Fibroblast of gingiva (primary cell): ENCODE measurements at places on chromosomes 2 and 18.

GRCh38 chr2:6945087-6945813 lies 28.0 kb downstream of the RNF144A start:
- DNase-seq, result no peak

DNA sequence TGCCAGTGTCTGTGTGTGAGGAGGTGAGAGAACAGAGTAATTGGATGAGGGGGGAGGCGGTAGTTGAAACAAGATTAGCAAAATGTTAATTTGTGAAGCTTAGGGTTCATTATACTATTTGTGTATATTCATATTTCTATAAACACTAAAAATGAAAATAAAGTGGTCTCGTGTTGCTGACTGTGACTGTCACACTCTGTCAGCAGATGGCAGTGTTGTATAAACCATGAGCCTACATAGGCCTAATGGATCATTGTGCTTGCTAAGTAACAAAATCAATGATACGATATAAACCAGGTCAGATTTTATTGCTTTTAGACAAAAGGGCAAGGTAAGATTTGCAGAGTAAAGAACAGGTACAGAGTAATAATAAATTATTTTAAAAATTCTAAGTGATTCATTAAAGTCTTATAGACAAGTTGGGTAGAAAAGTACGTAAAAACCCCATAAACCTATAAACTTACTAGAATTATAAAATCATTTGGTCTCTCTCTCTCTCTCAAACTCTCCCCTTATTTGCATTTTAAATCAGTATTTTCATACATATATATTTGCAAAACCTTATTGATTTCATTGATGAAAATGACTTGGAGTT lies 182.7 kb downstream of the RPIA start:
- DNase-seq, result peak; percentile 45

DNA sequence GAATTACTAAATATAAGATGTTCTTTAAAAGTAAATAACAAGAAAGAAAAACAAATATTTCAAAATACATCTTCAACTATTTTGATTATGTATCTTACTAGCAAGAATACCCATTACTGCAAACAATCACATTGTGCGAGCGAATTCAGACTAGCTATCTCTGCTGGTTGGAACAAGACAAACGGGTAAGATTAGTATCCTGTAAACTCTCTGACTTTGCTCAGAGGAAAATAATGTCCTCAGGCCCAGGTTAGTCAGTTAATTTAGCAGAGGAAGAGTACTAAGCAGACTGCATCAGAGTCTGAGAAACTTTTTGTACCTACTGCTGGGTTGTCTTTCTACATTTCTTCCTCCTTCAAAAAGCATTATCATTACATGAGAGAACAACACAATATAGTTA lies 50.4 kb upstream of the MCM6 start:
- no peak for DNase-seq

DNA sequence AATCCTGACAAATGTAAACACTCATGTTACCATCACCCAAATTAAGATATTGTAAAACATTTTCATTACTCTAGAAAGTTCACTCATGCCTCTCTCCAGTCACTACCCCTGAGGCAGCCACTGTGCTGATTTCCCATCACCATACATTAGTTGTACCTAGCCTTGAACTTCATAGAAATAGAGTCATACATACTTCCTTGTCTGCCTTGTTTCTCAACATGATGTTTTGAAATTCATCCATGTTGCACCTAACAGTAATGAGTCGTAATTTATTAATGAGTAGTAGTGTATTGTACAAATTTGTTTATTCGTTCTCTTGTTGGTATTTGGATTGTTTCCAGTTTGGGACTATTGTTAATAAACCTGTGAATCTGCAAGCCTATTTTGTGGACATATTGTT lies 49.0 kb upstream of the TWSG1 start:
- DNase-seq, result no peak

- peak; percentile 94 for DNase-seq
These were observed 24.5 kb downstream of the KCNF1 start for GRCh38 chr2:10935953-10936942.

DNA sequence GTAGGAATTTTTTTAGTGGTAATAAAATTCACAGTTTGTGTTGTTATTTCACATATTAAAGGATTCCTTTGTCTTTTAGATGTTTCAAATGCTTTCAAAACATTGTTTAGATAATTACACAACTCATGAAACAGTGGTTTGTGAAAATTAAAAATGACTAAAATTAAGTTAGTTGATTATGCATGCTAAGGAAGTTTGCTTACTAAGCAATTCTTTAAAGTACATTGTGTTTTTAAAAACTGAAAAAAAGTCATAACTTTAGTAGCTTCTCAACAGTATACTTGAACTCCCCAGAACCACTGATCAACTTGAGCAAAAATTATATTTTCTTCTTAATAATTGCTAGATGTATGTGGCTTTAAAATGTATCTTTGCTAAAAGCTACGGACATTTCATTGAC lies 298.4 kb upstream of the MC4R start:
- DNase-seq, result no peak

GRCh38 chr2:51120754-51121280 lies 88.9 kb upstream of the NRXN1 start:
- DNase-seq, result no peak

- peak; percentile 31 for DNase-seq
These were observed 66.0 kb downstream of the KCTD18 start for GRCh38 chr2:200443916-200444315.

- no peak for DNase-seq
These were observed 842.4 kb downstream of the TDRD15 start for GRCh38 chr2:21966139-21966538.

GRCh38 chr2:55048508-55049042 lies 1.7 kb downstream of the RTN4 start:
- DNase-seq, result peak; percentile 38

DNA sequence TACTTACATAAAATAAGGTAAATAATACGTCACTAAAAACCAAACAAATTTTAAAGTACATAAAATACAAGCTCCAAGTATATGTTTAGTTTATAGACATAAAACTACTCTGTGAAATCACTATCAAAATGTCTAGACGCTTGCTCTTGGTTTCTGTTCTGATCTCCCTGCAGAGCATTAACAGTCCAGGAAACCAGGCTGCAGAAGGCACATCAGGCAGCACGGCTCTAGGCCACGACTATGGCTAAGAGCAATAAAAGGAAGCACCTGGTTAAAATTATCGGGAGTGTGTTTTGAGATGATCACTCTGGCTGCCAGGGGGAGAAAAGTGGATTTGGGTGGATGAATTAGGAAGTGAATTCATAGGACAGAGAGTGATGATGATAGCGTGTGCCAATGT lies 196.0 kb upstream of the SPHKAP start:
- DNase-seq, result no peak

GRCh38 chr2:236894791-236895190 lies 190.9 kb upstream of the COPS8 start:
- DNase-seq, result no peak

- DNase-seq, result no peak
These were observed 10.4 kb downstream of the LCT start for GRCh38 chr2:135826544-135826943.

- no peak for DNase-seq
These were observed 978.8 kb upstream of the POU3F3 start for GRCh38 chr2:103875131-103875530.

DNA sequence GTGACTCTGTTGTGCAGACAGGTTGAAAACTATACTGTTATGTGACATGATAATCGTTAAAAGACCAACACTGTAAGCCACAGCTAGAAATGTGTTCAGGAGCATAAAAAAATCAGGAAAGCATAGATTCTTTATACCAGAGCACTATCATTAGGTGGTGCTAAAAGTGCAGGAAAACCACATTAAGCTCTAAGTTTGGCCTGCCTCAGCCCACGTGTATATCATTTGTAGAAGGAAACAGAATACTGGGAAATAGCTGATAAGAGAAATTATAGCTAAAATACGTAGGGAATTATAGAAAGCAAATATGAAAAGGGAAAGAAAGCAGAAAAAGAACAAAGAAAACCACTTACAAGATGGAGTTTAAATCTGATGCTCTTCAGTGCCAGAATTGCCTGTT lies 26.5 kb upstream of the C2orf74 start:
- DNase-seq, result peak; percentile 39

GRCh38 chr2:145961846-145962245 lies 1441.9 kb upstream of the ZEB2 start:
- DNase-seq, result peak; percentile 7

DNA sequence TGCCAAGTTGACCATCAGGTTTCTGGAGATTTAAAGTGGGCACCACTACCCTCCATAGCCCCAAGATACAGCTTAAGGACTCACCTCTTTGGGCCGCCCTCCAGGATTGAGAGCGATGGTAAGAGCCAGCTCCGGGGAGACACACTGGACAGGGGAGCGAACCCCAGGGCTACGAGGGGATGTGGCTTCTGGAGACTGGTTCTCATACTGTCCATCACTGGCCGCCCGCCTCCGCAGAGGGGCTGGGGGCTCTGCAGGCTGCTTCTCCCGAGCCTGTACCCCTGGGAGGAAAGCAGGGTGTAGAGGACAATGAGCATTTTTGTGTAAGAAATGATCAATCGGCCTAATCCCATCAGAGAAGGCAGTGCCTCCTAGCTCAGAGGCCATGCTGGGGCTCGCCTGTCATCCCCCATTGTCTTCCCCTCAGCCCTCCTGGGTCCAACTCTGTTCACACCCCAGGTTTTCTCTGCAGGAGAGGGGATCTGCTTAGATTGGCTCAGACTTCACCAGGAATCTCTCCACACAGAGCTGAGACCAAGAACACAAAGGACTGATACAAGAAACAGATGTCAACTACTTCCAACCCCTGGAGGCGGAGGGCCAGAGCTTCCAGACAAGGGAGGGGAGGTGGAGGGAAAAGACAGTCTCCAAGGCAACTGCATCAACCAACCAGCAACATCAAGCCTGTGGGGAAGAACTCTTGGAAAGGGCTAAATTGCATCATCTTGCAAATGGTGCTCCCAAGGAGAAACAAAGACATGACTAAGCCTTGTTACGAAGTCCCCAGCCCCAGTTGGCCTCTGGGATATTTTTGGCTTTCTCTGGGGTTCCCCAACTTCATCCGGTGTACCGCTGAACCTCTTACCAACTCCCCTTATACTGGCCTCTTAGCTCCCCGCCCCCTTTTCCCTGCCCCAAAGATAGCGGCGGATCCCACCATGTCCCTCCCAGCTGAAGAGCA lies 166.6 kb downstream of the TNS1 start:
- peak; percentile 82 for DNase-seq

DNA sequence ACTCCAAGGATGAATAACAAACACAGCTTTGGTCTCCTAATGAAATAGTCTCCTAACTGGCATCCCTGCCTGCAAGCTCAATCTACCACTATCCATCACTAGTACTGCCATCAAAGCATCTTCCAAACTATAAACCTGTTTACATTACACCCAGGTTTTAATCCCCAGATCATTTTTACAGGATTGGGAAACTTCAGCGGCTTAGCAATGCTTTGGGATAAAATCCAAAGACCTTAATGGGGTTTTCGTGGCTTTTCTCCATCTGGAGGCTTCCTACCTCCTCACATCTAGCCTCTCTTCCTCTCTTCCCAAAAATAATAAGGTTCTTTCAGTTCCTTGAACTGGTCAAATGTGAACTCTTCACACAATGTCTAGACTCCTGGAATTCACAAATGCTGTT lies 92.2 kb upstream of the SETBP1 start:
- DNase-seq, result no peak

DNA sequence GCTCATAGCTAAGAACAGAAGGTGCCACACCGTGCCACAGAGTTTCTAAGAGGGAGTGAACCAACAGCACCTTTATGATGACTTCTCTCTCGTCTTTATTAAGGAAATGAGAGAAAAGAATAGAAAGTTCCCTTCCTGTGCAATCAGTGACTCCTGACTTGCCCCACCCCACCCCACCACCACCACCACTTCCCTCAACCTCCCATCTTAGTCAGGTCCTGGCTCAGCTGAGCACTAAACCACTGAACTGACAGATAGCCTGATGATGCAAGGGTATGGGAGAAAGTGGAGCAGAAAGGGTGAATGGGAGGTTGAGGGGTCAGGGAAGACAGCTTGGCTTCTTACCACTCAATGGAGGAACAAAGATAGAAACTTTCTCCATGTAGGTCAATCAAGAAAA lies 75.2 kb upstream of the RMDN2 start:
- DNase-seq, result no peak
